ENCODE measurements at places on chromosomes 1 and 21. TPM values are rescaled to one million over a fixed set of nuclear protein-coding genes. Genes with fewer than 3 reads are reported as not detected.
A peak's percentile ranks its signal among the peaks of the same experiment; 100 is the strongest.

MRPS14 gene
- total RNA-seq, result 38.3 TPM

RBM11 gene
- total RNA-seq, result not detected

CYP4A22 gene
- total RNA-seq, result not detected

KIRREL1 gene
- total RNA-seq, result not detected

FAM177B gene
- total RNA-seq, result not detected

AMY1C gene
- total RNA-seq, result not detected

DNA sequence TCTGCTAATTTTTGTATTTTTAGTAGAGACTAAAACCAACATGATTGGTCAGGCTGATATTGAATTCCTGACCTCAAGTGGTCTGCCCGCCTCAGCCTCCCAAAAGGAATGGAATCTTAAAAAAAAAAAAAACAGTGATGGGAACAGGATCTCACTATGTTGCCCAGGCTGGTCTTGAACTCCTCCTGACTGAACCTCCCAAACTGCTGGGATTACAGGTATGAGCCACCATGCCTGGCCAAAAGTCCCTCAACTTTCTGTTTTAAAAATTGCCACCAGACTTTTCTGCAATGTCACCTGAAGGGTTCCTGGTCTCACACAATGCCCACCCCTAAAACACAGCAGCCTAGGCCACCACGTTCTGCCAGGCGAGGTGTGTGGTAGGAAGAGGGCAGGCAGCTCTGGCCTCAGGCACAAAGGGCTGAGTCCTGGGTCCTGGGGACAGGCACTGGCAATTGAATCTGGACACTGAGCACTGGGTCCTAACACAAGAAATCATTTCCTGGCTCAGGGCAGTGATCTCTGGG lies 21.2 kb upstream of the THRAP3 start:
- peak; percentile 35 for DNase-seq

GRCh38 chr1:42145764-42146625 lies 7.2 kb upstream of the GUCA2B start:
- no peak for DNase-seq

GRCh38 chr1:205147191-205147835 lies 25.5 kb upstream of the RBBP5 start:
- no peak for DNase-seq

GRCh38 chr1:181313466-181313865 lies 169.9 kb upstream of the CACNA1E start:
- DNase-seq, result no peak

- no peak for DNase-seq
These were observed 51.1 kb upstream of the LRRC8C start for GRCh38 chr1:89581859-89582258.

DNA sequence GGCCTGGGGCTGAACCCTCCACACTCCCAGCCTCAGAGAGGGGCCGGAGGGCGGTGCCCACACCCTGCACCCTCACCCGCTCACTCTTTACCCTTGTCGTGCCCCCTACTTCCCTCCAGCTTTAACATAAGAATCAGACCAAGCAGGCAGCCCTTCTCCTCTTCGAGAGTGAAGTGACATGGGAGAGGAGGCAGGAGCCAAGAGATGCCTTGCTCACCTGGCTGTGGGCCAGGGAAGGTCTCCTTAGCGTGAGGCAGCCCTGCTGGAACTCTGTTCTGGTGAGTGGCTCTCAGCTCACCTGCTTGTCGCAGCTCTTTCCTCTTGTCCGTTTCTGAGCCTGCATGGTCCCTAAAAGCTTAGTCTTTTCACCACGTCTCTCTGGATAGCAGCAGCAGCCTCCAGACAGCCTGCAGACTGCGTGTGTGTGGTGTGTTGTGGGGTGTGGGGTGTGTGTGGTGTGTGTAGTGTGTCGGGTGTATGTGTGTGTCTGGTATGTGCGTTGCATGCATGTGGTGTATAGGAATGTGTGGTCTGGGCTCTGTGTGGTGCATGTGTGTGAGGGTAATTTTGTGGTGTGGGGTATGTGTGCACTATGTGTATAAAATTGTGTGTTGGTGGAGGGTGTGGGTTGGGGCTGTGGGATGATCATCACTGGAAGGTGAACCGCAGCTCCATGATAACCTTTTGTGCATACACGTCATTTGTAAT lies 86.7 kb downstream of the CCDC185 start:
- DNase-seq, result no peak

DNA sequence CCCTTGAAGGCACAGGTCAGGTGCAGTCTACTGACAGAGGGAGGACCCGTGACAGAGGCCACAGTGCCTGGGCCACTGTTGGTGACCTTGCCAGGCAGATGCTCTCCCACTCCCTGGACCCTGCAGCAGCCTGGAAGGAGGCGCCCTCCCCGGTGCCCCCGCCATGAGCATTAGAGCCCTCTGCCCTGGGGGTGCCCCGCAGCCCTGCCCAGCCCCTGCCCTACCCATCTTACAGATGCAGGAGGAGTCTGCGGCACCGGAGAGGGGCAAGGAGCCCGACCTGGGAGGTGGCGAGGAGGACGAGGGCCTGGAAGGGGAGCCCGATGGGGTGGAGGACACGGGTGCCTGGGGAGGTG lies 9.7 kb upstream of the SMIM1 start:
- no peak for DNase-seq

- no peak for DNase-seq
These were observed 1.2 kb upstream of the LAD1 start for GRCh38 chr1:201400212-201400851.

DNA sequence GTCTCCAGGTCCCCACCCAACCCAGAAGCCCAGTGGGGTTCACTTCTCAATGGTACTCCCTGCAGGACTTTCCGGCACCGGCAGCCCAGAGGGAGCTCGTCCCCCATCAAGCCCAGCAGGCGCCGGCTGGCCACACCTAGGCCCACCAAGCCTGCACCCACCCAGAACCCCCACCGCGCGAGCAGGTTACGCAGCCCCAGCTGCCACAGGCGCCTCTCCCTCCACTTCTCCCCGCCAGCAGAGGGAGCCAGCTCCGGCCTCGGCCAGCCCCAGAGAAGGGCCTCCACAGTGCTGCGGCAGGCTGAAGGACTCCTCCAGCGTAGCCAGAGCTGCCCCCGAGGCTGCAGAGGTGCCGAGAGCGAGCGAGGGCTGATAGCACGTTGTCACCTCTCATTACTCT lies 722.3 kb downstream of the PLA2G4A start:
- DNase-seq, result peak; percentile 41

- no peak for DNase-seq
These were observed 837 bp upstream of the C1QB start for GRCh38 chr1:22651941-22652856.

- no peak for DNase-seq
These were observed 7.0 kb downstream of the OLFML2B start for GRCh38 chr1:162016631-162017030.

DNA sequence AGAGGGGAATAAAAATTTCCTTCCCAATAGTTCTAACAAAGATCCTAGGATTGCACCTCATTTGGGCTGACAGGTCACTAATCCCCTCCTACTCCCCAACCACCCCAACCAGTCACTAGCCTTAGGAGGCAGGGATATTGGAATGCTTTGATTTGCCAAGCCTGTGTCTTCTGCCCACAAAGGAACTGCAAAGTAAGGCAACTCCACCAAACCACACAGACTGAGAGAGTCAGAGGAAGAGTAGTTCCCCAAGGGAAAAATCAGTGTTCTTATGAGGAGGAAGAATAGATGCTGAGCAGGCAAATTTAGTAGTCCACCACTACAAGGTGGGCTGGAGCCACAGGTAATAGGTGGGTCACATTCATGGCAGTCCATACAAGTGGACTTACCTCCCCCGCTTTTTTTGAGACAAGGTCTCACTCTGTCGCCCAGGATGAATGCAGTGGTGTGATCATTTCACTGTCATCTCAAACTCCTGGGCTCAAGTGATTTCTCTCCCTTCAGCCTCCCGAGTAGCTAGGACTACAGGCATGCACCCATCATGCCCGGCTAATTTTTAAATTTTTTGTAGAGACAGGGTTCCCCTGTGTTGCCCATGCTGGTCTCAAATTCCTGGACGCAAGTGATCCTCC lies 3.7 kb upstream of the TMEM39B start:
- no peak for DNase-seq

- no peak for DNase-seq
These were observed 101.7 kb downstream of the ADSS2 start for GRCh38 chr1:244350027-244350426.

- peak; percentile 9 for DNase-seq
These were observed 68.7 kb downstream of the NID1 start for GRCh38 chr1:235996048-235996785.

DNA sequence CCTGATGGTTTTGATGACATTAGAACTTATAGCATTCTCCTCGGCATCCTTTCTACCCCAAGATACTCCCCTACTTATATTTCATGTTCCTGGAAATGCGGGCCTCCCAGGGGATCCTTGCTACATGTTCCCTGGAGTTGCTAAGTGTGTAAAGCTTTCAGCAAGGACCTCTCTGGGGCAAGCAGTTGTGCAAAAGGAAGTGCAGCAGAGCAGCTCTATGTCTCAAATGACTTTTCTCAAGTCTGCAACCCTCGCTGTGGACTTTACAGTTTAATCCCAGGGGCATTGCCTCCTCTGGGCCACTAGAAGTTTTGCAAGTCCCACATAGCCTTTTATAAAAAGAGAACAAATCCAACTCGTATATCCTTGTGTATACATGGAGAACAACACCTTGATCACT lies 20.8 kb upstream of the MNDA start:
- no peak for DNase-seq

GRCh38 chr1:168824418-168825065 lies 95.5 kb upstream of the DPT start:
- no peak for DNase-seq

DNA sequence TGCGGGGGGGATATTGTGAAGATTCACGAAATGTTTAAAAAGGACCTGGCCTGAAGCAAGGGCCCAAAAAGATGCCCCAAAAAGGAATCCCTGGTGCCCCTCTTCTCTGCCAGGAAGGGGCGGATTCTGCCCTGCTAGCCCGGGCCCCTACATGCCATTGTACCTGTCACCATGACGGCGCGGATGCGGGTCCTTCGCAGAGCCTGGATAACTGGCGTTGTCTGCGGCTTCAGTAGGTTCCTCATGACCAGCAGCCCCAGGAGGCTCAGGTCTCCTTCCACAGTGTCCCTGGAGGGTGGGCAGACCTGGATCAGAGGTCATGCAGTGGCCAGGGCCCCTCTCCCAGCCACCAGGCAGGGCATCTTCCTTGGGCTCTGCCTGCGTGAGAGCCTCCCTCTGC lies 11.2 kb upstream of the MFAP2 start:
- no peak for DNase-seq

DNA sequence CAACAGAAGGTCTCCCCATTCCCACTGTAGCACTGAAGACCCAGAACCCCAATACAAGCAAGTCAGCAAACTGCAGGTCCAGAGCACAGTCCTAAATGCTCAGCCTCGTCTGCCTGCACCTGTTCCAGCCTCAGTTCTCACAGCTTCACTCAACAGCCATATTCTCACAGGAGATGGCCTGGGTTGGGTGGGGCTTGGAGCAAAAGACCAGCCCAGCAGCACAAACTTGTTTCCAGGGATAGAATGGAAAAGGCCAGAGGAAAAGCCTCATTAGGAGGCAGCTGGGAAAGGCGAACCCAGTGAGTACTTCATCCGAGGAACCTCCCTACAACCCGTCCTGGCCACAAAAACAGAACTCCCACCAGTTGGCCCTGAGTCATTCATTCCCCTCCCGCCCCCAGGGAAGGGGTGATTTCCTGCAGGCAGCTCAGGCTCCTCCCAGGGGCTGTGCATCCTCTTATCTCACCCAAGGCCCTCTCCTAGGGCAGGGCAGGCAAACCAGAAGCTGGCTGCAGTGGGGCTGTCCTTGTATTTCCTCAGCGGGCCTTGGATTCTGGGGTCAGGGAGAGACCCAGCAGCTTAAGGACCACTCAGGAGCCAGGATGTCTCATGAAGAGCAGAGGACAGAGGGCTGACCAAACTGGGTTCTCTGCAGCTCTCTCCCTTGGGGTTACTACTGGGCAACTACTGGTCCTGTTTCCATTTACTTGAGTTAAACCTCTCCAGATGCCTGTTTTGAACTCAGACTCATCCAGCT lies 7.4 kb upstream of the MPL start:
- no peak for DNase-seq

- no peak for DNase-seq
These were observed 49.9 kb upstream of the TRABD2B start for GRCh38 chr1:48047116-48047515.

DNA sequence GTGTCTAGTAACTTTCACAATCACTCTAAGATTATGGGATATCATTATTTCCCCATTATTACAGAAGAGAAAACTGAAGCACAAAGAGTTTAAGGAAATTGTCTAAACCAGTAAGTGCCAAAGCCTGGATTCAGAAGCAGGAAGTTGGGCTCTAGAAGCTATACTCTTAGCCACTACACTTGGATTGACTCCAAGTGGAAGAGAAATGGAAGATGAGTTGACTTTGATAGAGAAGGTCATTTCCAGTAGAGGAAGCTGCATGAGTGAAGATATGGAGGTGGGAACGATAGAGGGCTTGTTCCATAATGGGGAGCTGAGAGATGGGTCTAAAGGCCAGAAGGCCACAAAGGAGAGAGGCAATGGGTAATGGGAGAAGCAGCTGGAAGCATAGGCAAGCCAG lies 11.7 kb upstream of the TDRD10 start:
- no peak for DNase-seq

GRCh38 chr21:35467566-35467965 lies 418.5 kb upstream of the RUNX1 start:
- DNase-seq, result no peak

DNA sequence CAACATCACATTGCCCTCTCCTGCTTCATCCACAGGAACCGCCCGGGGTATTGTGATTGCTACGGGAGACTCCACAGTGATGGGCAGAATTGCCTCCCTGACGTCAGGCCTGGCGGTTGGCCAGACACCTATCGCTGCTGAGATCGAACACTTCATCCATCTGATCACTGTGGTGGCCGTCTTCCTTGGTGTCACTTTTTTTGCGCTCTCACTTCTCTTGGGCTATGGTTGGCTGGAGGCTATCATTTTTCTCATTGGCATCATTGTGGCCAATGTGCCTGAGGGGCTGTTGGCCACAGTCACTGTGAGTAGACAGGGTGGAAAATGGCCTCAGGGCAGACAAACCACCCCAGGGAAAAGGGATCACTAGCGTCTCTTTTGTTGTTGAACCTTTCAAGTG lies 12.7 kb downstream of the ATP1A4 start:
- DNase-seq, result no peak

DNA sequence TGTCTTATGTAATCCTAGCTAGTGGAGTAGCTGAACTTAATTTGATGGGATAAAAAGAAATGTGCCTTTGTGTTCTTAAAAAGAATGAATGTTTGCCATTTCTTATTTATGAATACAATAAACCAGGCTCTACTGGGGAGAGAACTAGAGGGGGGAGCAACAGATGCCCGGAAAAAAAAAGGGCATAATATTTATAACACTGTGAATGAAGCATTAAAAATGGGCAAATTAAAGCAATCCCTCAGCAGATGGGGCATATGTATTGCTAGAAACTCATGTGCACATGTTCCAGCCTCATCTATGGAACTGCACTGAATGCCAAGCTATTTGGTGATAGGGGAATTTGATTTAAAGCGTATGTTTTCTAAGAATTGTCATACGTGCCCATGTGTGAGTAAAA lies 42.3 kb upstream of the KCNJ6 start:
- no peak for DNase-seq

DNA sequence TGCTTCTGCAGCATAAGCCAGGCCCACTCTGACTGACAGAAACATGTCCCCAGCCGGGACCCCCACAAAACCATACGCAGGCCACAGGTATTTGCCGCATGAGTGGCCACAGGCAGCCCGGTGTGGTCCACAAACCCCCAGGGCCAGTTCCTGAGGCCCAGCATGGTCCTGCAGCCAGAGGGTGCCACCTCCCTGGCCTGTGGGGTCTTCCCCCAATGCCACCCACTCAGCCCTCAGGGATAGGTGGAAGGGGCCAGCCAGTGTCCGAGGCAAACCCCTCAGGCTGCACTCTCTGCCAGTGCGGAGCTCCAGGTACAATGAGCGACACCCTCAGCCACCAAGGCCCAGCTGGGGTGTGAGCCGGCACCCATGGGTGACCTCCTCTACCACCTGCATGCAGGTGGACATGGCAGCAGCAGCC lies 43.5 kb downstream of the UBE2G2 start:
- DNase-seq, result no peak

Data from Karpas-422 (cell line).